ENCODE measurements at places on chromosomes 4 and X. TPM values are rescaled to one million over a fixed set of nuclear protein-coding genes. Genes with fewer than 3 reads are reported as not detected.

GRCh38 chr4:52545099-52546069 is 113.7 kb downstream of the USP46 start:
- no peak overlapping the region for H3K4me3 ChIP-seq
- DNase-seq, result peak; percentile 86
- H3K27me3 ChIP-seq, result no peaks in the 10 kb centered on the region
- H3K27ac ChIP-seq, result no peak overlapping the region
- peaks cover 15% of the 10 kb centered on the region for H3K4me1 ChIP-seq

- no peak for DNase-seq
- H3K27ac ChIP-seq, result no peak overlapping the region
- no peak overlapping the region for H3K4me3 ChIP-seq
- H3K27me3 ChIP-seq, result no peaks in the 10 kb centered on the region
Observed at GRCh38 chr4:15711762-15712161, 8.9 kb downstream of the BST1 start.

GRCh38 chr4:143488687-143489086 is 24.8 kb upstream of the SMARCA5 start:
- H3K36me3 ChIP-seq, result no peaks in the 10 kb centered on the region
- no peak overlapping the region for H3K27ac ChIP-seq
- no peak for DNase-seq
- no peaks in the 10 kb centered on the region for H3K27me3 ChIP-seq
- no peaks in the 10 kb centered on the region for H3K4me1 ChIP-seq

STPG2 gene
- 3.7 TPM for total RNA-seq

PRDM8 gene
- total RNA-seq, result 4.3 TPM

DNA sequence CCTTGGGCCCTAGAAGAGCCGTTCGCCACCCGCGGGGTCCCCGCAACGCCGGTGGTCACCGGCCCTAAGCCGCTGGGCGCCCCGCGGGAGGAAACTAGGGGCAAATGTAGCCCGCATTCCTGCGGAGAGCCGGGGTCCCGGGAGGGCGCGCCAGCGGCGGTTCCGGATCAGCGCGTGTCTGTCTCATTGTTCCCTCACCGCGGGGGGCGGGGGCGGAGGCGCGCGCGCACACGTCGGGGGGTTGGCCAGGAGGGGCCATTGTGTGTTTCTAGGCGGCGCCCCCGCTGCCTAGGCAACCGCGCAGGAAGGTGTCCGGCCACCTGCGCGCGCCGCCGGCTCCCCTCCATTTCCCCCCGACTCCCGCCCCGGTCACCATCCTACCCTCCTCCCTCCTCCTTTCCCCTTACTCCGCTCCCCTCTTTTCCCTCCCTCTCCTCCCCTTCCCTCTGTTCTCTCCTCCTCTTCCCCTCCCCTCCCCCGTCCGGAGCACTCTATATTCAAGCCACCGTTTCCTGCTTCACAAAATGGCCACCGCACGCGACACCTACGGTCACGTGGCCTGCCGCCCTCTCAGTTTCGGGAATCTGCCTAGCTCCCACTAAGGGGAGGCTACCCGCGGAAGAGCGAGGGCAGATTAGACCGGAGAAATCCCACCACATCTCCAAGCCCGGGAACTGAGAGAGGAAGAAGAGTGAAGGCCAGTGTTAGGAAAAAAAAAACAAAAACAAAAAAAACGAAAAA is 789 bp upstream of the DDX3X start:
- peak overlapping the region; percentile 99 for H3K27ac ChIP-seq
- H3K4me3 ChIP-seq, result peak overlapping the region; percentile 91
- peak; percentile 86 for DNase-seq

DNA sequence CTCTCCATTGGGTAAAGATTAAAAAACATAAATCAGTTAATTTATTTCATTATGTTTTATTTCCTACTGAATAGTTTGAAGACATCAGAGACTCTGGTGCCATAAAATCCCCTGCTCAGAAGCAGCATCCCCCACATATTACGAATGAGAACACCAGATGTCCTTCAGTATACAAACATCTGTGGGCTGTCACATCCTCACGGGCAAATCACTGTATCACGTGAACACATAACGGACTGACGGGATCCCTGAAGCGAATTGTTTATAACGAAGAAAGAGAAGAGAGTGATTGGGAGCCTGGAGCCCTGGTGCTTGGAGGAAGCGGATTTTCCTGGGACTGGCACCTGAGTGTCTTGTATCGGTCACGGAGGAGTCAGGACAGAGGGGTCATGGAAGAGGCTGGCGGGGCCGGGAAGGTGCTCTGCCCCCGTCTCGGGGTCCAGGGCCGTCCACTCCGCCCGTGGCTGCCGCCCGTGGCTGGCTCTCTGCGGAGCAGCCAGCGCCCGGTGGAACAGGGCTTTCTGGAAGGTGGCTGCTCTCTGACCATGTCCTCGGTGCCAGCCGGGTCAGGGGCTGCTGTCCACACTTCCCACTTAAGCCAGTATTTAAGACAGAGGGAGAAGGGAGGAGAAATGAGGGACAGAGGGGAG is 452.7 kb upstream of the FAT1 start:
- no peak for DNase-seq
- no peaks in the 10 kb centered on the region for H3K36me3 ChIP-seq
- H3K4me3 ChIP-seq, result no peak overlapping the region
- no peak overlapping the region for H3K27ac ChIP-seq
- H3K4me1 ChIP-seq, result no peaks in the 10 kb centered on the region
- no peaks in the 10 kb centered on the region for H3K27me3 ChIP-seq

DDX60 gene
- 22.2 TPM for total RNA-seq

- H3K27me3 ChIP-seq, result no peaks in the 10 kb centered on the region
- H3K4me3 ChIP-seq, result no peak overlapping the region
- no peak for DNase-seq
- no peaks in the 10 kb centered on the region for H3K36me3 ChIP-seq
- H3K4me1 ChIP-seq, result no peaks in the 10 kb centered on the region
- no peak overlapping the region for H3K27ac ChIP-seq
Observed at GRCh38 chr4:56062106-56062505, 113.4 kb downstream of the CEP135 start.

- peaks cover 18% of the 10 kb centered on the region for H3K4me1 ChIP-seq
- H3K4me3 ChIP-seq, result no peak overlapping the region
- H3K36me3 ChIP-seq, result no peaks in the 10 kb centered on the region
Observed at GRCh38 chr4:138301536-138301935, 59.4 kb upstream of the SLC7A11 start.

DNA sequence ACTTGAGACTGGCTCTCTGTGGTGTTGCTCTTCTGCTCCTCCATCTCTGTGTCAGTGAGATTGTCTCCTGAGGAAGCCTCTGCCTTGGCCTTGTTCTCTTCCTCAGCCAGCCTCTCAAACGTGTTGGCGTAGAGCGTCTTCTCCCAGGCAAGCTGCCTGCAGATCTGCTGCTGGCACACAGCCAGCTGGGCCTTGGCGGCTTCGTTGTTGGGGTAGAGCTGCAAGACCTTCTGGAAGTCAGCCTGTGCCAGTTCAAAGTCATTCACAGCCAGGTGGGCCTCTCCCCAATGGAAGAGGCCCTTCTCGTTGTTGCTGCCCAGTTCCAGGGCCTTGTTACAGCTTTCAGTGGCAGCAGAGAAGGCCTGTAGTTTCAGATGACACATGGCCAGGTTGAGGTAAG is 159.1 kb downstream of the NDST3 start:
- no peaks in the 10 kb centered on the region for H3K4me1 ChIP-seq
- H3K36me3 ChIP-seq, result no peaks in the 10 kb centered on the region
- H3K27ac ChIP-seq, result no peak overlapping the region
- no peaks in the 10 kb centered on the region for H3K27me3 ChIP-seq
- H3K4me3 ChIP-seq, result no peak overlapping the region
- DNase-seq, result no peak

GRCh38 chrX:151384807-151385206 is 12.2 kb upstream of the VMA21 start:
- no peak overlapping the region for H3K27ac ChIP-seq
- no peaks in the 10 kb centered on the region for H3K36me3 ChIP-seq
- DNase-seq, result no peak
- no peaks in the 10 kb centered on the region for H3K4me1 ChIP-seq

DNA sequence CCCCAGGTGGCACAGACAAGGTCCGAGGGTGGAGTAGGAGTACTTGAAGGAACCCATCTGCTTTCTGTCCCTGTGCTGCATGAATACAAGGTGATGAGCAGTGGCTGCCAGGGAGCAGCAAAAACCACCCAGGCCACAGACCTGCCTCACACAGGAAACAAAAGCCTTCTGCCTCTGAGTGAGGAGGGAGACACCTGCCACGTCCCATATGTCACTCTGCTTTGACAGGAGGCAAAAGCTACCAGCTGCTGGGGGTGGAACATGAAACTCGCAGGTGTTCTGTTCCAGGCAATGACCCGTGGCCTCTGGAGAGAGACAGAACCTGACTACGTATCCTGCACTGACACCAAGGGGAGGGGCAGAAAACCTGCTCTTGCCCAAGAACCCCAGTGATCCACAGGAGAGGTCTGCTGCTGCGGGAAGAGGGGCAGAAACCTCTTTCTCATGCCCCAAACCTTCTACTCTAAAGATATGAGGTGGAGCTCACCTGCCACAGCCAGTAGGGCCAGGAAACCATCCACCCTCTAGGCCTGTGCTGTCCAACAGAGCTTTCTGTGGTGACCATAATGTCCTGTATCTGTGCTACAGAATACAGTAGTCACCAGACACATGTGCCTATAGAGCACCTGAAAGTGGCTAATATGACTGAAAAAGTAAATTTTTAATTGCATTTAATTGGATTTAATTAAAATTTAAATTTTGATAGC is 172.9 kb downstream of the PRDM5 start:
- H3K27ac ChIP-seq, result no peak overlapping the region
- H3K36me3 ChIP-seq, result no peaks in the 10 kb centered on the region
- no peaks in the 10 kb centered on the region for H3K4me1 ChIP-seq
- no peaks in the 10 kb centered on the region for H3K27me3 ChIP-seq
- DNase-seq, result no peak
- no peak overlapping the region for H3K4me3 ChIP-seq

- H3K4me3 ChIP-seq, result no peak overlapping the region
- DNase-seq, result no peak
- H3K27ac ChIP-seq, result no peak overlapping the region
- H3K4me1 ChIP-seq, result no peaks in the 10 kb centered on the region
Observed at GRCh38 chr4:109278594-109279031, 23.8 kb downstream of the COL25A1 start.

IQCM gene
- 7.4 TPM for total RNA-seq

DNA sequence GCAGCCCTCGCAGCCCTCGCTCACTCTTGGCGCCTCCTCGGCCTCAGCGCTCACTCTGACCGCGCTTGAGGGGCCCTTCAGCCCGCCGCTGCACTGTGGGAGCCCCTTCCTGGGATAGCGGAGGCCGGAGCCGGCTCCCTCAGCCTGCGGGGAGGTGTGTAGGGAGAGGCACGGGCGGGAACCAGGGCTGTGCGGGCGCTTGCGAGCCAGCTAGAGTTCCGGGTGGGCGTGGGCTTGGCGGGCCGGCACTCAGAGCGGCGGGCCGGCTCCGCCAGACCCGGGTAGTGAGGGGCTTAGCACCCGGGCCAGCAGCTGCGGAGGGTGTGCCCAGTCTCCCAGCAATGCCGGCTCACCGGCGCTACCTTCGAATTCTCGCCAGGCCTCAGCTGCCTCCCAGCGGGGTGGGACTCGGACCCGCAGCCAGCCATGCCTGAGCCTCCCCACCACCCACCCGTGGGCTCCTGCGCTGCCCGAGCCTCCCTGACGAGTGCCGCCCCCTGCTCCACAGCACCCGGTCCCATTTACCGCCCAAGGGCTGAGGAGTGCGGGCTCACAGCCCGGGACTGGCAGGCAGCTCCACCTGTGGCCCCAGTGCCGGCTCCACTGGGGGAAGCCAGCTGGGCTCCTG is 1.4 kb upstream of the AADAT start:
- no peaks in the 10 kb centered on the region for H3K27me3 ChIP-seq
- no peak overlapping the region for H3K27ac ChIP-seq
- peaks cover 3% of the 10 kb centered on the region for H3K4me1 ChIP-seq
- no peak for DNase-seq
- H3K36me3 ChIP-seq, result no peaks in the 10 kb centered on the region

GABRE gene
- total RNA-seq, result 7.9 TPM

GRCh38 chr4:70818921-70819320 is 20.8 kb downstream of the GRSF1 start:
- H3K27me3 ChIP-seq, result no peaks in the 10 kb centered on the region
- no peak for DNase-seq
- no peaks in the 10 kb centered on the region for H3K4me1 ChIP-seq
- H3K4me3 ChIP-seq, result no peak overlapping the region
- H3K27ac ChIP-seq, result no peak overlapping the region
- H3K36me3 ChIP-seq, result no peaks in the 10 kb centered on the region

CT83 gene
- total RNA-seq, result 22.7 TPM
